GM12878 (cell line): ENCODE measurements at places on chromosomes 2 and 18. TPM values are rescaled to one million over a fixed set of nuclear protein-coding genes. Genes with fewer than 3 reads are reported as not detected.

GRCh38 chr2:120496235-120496634 is 150.3 kb downstream of the INHBB start:
- H3K4me1 ChIP-seq = no peaks in the 10 kb centered on the region
- peaks cover 9% of the 10 kb centered on the region; the same call in 1 of the 2 replicates for H3K27me3 ChIP-seq
- H3K4me3 ChIP-seq = no peak overlapping the region
- no peak for DNase-seq

- H3K27me3 ChIP-seq = no peaks in the 10 kb centered on the region
- H3K4me1 ChIP-seq = no peaks in the 10 kb centered on the region
- no peaks in the 10 kb centered on the region for H3K36me3 ChIP-seq
- H3K27ac ChIP-seq = no peak overlapping the region
- no peak overlapping the region for H3K4me3 ChIP-seq
These were observed 116.7 kb downstream of the PID1 start for GRCh38 chr2:229154381-229154780.

DNA sequence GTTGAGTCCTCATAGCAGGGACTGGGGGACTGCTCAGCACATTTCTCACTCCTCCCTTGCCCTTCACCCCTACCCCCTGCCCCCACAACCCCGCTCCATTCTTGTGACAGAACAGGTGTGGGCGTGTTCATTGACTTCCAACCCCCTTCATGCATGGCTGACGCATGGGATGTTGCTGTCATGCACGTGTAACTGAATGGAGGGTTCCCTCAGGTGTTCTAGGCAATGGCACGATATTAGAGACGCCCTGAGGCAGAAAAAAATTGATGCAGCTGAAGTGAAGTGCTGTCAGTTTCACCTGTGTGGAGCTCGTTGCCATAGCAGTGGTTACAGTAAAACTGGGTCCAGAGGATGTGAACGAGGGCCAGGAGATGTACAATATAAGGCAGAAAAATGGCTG is 6.5 kb upstream of the THOC1 start:
- no peak overlapping the region for H3K4me3 ChIP-seq
- H3K27ac ChIP-seq = no peak overlapping the region
- no peak for DNase-seq
- H3K4me1 ChIP-seq = no peaks in the 10 kb centered on the region; the same call in 1 of the 2 replicates
- no peaks in the 10 kb centered on the region for H3K27me3 ChIP-seq

DNA sequence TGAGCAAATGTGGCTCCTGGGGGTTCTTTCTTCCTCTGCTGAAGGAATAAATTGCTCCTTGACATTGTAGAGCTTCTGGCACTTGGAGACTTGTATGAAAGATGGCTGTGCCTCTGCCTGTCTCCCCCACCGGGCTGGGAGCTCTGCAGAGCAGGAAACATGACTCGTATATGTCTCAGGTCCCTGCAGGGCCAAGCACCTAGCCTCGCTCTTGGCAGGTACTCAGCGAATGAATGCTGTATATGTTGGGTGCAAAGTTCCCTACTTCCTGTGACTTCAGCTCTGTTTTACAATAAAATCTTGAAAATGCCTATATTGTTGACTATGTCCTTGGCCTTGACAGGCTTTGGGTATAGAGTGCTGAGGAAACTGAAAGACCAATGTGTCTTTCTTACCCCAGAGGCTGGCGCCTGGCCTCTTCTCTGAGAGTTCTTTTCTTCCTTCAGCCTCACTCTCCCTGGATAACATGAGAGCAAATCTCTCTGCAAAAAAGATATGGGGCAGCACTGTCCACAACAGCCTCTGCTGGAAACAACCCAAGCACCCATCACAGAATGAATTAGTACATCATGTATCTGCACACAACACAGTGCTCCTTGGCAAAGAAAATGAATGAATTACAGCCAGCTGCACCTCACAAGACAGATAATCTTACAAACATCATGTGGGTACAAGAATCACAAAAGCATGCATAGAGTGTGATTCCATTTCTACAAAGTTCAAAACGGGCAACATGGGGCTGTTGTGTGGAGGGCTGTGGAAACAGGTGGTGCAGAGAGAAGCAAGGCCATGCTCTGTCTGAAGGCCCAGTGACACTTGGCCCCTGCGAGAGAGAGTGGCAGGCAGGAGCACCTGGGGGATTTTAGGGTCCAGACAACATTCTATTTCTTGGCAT is 6.6 kb downstream of the IL1RN start:
- H3K4me1 ChIP-seq = peaks cover 4% of the 10 kb centered on the region; the same call in 1 of the 2 replicates
- H3K36me3 ChIP-seq = no peaks in the 10 kb centered on the region
- no peaks in the 10 kb centered on the region for H3K27me3 ChIP-seq
- DNase-seq = no peak

DNA sequence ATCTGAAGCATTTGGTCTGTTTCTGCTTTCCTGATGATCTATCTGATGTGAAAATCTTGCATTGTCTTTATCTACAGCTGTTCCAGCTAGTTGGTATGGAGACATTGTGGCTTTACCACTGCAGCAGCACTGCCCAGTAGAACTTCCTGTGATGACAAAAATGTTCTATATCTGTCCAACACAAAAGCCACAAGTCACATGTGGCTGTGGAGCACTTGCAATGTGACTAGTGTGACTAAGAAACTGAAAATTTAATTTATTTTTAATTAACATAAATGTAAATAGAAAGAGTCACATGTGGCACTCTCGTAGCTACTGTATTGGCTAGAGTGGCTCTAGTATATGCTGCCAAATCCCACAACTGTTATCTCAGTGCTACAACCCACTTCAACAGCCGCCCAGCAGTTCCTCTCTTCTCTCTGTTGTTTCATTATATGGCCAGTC is 425.7 kb downstream of the SETBP1 start:
- H3K27me3 ChIP-seq = no peaks in the 10 kb centered on the region
- H3K4me1 ChIP-seq = peaks cover 47% of the 10 kb centered on the region
- no peak overlapping the region for H3K4me3 ChIP-seq
- peak overlapping the region; percentile 92 for H3K27ac ChIP-seq
- no peaks in the 10 kb centered on the region for H3K36me3 ChIP-seq

GRCh38 chr2:88261725-88262124 is 91.6 kb downstream of the THNSL2 start:
- no peaks in the 10 kb centered on the region for H3K27me3 ChIP-seq
- no peak overlapping the region for H3K4me3 ChIP-seq
- H3K4me1 ChIP-seq = no peaks in the 10 kb centered on the region

DNA sequence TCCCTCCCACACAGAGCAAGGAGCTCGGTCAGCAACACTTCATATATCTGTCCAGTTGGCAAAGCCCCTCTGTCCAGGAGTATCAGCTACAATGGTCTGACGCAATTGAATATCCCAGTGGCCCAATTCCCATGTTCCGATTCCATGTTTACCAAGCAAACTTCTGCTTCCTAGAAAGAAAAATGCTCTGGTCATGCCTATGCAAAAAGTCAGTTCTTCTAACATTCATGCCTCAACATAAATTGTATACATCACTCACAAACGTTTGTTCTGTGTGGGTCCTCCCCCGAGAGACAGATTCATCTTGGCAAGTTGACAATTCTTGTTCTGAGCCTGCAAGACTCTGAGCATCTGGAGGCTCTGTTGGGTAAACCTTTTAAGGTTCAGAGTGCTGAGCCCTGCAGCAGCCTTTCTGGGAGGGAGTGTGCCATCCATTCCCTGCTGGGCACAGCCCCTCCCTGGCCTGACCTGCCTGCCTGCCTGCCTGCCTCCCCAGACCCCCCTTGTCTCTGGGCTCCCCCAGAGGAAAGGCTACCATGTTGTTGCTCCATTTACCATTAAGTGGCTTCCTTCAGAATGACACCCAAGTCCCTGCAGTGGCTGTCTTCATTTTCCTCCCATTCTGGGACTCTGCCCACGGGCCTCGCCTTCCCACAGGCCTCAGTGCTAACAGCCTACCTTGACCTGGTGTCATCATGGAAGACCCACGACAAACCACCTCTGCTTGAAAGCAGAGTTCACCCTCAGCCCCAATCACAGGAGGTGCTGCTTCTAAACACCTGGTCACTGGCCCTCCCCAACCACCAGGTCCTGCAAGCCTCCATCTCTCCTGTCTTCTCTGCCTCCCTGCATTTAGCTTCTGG is 37.6 kb upstream of the TAF1B start:
- no peaks in the 10 kb centered on the region; the same call in 1 of the 2 replicates for H3K4me1 ChIP-seq
- DNase-seq = no peak
- H3K4me3 ChIP-seq = no peak overlapping the region
- H3K27me3 ChIP-seq = no peaks in the 10 kb centered on the region; the same call in none of the 2 replicates
- H3K36me3 ChIP-seq = no peaks in the 10 kb centered on the region
- H3K27ac ChIP-seq = no peak overlapping the region

GRCh38 chr2:157337978-157338377 is 12.4 kb upstream of the ERMN start:
- H3K36me3 ChIP-seq = no peaks in the 10 kb centered on the region
- no peaks in the 10 kb centered on the region for H3K4me1 ChIP-seq
- no peak overlapping the region for H3K27ac ChIP-seq
- DNase-seq = no peak
- no peaks in the 10 kb centered on the region for H3K27me3 ChIP-seq

- no peak overlapping the region for H3K4me3 ChIP-seq
- no peaks in the 10 kb centered on the region for H3K4me1 ChIP-seq
- H3K27me3 ChIP-seq = no peaks in the 10 kb centered on the region
- DNase-seq = no peak
- H3K27ac ChIP-seq = no peak overlapping the region
These were observed 99.1 kb upstream of the HDAC4 start for GRCh38 chr2:239499726-239500573.

GRCh38 chr2:132652474-132652873 is 17.5 kb downstream of the LYPD1 start:
- no peaks in the 10 kb centered on the region for H3K36me3 ChIP-seq
- no peaks in the 10 kb centered on the region for H3K4me1 ChIP-seq
- DNase-seq = no peak

- no peaks in the 10 kb centered on the region for H3K27me3 ChIP-seq
- DNase-seq = no peak
- no peaks in the 10 kb centered on the region for H3K4me1 ChIP-seq
- H3K27ac ChIP-seq = no peak overlapping the region
These were observed 25.9 kb downstream of the BOK start for GRCh38 chr2:241584436-241584835.

Gene DLX1
- total RNA-seq = not detected in 2 replicates

Gene SKOR2
- not detected in 2 replicates for total RNA-seq

Gene RTP5
- not detected in 2 replicates for total RNA-seq

Gene HMSD
- total RNA-seq = 49.4 and 62.2 TPM in 2 replicates
